ENCODE measurements at places on chromosomes 6 and 20. TPM values are rescaled to one million over a fixed set of nuclear protein-coding genes. Genes with fewer than 3 reads are reported as not detected.

GRCh38 chr6:169474362-169474761, 220.7 kb upstream of the THBS2 start:
- no peaks in the 10 kb centered on the region for H3K27me3 ChIP-seq
- H3K36me3 ChIP-seq, result no peaks in the 10 kb centered on the region
- no peaks in the 10 kb centered on the region for H3K4me1 ChIP-seq
- no peak for DNase-seq
- H3K4me3 ChIP-seq, result no peak overlapping the region

DNA sequence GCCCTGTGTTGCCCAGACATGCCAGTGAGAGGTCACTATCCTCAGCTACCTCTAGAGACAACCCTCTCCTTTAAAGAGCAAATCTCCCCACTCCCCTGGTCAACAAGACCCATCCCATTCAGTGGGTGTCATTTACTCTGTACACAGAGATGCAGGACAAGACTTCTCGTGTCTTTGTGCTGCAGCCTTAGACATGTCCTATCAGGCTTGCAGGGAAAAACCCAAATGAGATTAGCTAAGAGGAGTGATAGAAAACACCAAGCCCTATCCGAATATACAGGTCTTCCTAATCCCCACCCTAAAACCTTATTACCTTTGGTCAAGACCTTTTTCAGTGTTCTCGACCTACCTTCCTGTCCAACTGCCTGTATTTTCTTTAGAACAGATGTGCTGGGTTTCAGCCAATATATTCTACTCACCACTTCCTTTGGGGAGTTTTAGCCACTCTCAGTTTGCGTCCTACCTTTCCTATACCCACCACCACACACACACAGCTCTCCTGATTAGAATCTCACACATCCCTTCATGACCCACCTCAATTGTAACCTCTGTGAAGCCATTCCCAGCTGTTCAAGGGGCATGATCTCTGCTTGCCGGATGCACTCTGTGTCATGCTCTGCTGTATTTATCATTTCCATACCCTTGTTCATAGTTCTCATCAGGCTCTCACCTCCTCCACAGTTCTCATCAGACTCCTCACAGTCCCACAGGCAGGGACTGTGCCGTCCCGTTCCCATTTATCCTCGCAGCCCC, 39.7 kb downstream of the TRAM2 start:
- H3K27ac ChIP-seq, result no peak overlapping the region
- DNase-seq, result no peak
- peaks cover 10% of the 10 kb centered on the region for H3K4me1 ChIP-seq
- H3K4me3 ChIP-seq, result no peak overlapping the region
- no peaks in the 10 kb centered on the region for H3K27me3 ChIP-seq

CRISP3 gene
- not detected for total RNA-seq

GRCh38 chr6:142071981-142072380, 60.7 kb upstream of the GJE1 start:
- DNase-seq, result peak; percentile 5
- no peaks in the 10 kb centered on the region for H3K4me1 ChIP-seq
- no peaks in the 10 kb centered on the region for H3K27me3 ChIP-seq
- H3K4me3 ChIP-seq, result no peak overlapping the region
- H3K27ac ChIP-seq, result no peak overlapping the region
- H3K36me3 ChIP-seq, result no peaks in the 10 kb centered on the region

SLC24A3 gene
- total RNA-seq, result 0.31 TPM

TMEM151B gene
- total RNA-seq, result 0.13 TPM

DNA sequence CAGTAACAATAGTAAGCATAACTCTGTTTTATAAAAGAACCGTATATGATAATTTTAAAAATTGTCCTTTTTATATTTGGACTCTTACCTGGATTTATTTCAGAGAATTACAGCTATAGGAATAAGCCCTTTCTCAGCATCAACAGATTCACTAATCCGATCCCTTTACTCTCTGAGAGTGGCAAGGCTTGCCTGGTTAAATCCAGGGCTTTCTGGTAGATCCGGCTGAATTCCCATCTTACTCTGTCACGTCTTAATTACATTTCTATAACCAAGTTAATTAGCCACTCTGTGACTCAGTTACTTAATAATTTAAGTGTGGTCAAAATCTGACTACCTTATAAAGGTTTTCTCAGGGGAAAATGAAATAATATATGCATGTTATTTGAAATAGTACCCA, 294.7 kb downstream of the FRK start:
- no peaks in the 10 kb centered on the region for H3K36me3 ChIP-seq
- H3K4me1 ChIP-seq, result peaks cover 9% of the 10 kb centered on the region
- DNase-seq, result peak; percentile 8
- no peak overlapping the region for H3K4me3 ChIP-seq

GRCh38 chr20:54346276-54346675, 129.1 kb upstream of the DOK5 start:
- no peak for DNase-seq
- no peak overlapping the region for H3K4me3 ChIP-seq
- H3K4me1 ChIP-seq, result no peaks in the 10 kb centered on the region
- no peaks in the 10 kb centered on the region for H3K36me3 ChIP-seq
- no peaks in the 10 kb centered on the region for H3K27me3 ChIP-seq
- H3K27ac ChIP-seq, result no peak overlapping the region

- H3K4me1 ChIP-seq, result peaks cover 5% of the 10 kb centered on the region
- no peaks in the 10 kb centered on the region for H3K36me3 ChIP-seq
- H3K4me3 ChIP-seq, result no peak overlapping the region
- H3K27me3 ChIP-seq, result peaks cover 93% of the 10 kb centered on the region
Observed at GRCh38 chr20:62709537-62709905, 885 bp downstream of the NTSR1 start.

GSTA2 gene
- not detected for total RNA-seq

FOXS1 gene
- total RNA-seq, result 0.53 TPM

MAFB gene
- total RNA-seq, result 1.3 TPM

GRCh38 chr6:5754904-5755303, 251.8 kb downstream of the NRN1 start:
- no peaks in the 10 kb centered on the region for H3K36me3 ChIP-seq
- H3K27me3 ChIP-seq, result no peaks in the 10 kb centered on the region
- no peak overlapping the region for H3K4me3 ChIP-seq
- H3K27ac ChIP-seq, result no peak overlapping the region

PRL gene
- total RNA-seq, result not detected

KCNG1 gene
- total RNA-seq, result 11.4 TPM

GRCh38 chr6:12126051-12126450, 113.9 kb downstream of the HIVEP1 start:
- no peak overlapping the region for H3K27ac ChIP-seq
- peaks cover 3% of the 10 kb centered on the region for H3K36me3 ChIP-seq
- H3K4me1 ChIP-seq, result no peaks in the 10 kb centered on the region

GRM1 gene
- total RNA-seq, result 0.79 TPM

DNA sequence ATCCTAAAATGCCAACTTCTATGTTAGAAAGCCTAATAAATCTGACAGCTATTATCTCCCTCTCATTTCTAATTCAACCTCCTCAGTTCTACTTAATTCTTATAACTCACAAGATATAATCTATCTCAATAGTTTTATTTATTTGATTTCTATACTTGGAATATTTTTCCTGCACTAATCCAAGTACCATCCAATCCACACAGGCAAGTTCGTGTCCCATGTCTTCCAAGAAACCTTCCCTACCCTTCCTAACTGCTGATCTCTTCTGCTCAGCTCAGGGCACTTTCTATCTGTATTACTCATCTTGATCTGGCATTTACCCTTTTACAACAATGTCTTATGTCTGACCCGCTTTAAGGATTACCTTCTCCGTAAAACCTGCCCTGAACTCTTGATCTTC, 18.2 kb downstream of the NCOA5 start:
- no peak overlapping the region for H3K4me3 ChIP-seq
- H3K36me3 ChIP-seq, result peaks cover 13% of the 10 kb centered on the region
- no peaks in the 10 kb centered on the region for H3K27me3 ChIP-seq
- DNase-seq, result no peak

CALHM6 gene
- not detected for total RNA-seq

TBC1D7 gene
- 52.8 TPM for total RNA-seq

GRCh38 chr20:37877832-37878772, 24.8 kb upstream of the VSTM2L start:
- H3K36me3 ChIP-seq, result no peaks in the 10 kb centered on the region
- H3K27ac ChIP-seq, result no peak overlapping the region
- no peak overlapping the region for H3K4me3 ChIP-seq

- H3K27ac ChIP-seq, result no peak overlapping the region
- no peaks in the 10 kb centered on the region for H3K36me3 ChIP-seq
- H3K4me1 ChIP-seq, result no peaks in the 10 kb centered on the region
- DNase-seq, result no peak
- H3K27me3 ChIP-seq, result peaks cover 4% of the 10 kb centered on the region
- no peak overlapping the region for H3K4me3 ChIP-seq
Observed at GRCh38 chr6:55584654-55585354, 5.8 kb upstream of the HMGCLL1 start.

GRCh38 chr6:90136176-90136575, 160.5 kb downstream of the BACH2 start:
- no peaks in the 10 kb centered on the region for H3K36me3 ChIP-seq
- no peak overlapping the region for H3K27ac ChIP-seq
- H3K4me1 ChIP-seq, result no peaks in the 10 kb centered on the region
- H3K4me3 ChIP-seq, result no peak overlapping the region
- DNase-seq, result no peak

CPXM1 gene
- total RNA-seq, result 76.3 TPM

DNA sequence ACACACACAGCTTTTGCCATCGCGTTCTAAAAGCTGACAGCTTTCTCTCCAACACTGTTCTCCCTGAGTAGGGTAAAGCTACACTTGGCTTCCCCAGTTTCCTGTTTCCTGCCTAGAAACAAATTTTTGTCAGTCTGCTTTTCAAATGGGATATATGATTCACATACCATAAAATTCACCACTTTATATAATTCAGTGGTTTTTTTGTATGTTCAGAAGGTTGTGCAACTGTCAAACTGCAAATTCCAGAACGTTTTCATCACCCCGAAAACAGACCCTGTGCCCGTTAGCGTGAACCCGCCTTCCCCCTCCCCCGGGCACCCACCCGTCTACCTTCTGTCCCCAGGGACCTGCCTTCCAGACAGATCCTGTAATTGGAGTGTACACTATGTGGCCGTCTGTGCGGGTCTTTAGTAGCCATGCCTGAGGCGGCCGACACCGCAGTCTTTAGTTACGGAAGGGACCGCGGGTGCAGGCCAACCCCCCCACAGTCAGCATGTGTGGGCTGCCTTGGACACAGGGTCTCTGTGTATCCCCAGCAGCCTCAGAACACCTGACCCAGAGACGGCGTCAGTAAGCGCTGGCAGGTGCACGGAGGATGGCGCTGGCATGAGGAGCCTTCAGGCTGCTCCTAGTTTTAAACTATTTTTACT, 16.6 kb downstream of the HRH3 start:
- DNase-seq, result no peak
- no peaks in the 10 kb centered on the region for H3K36me3 ChIP-seq
- no peak overlapping the region for H3K27ac ChIP-seq
- H3K4me3 ChIP-seq, result no peak overlapping the region

DNA sequence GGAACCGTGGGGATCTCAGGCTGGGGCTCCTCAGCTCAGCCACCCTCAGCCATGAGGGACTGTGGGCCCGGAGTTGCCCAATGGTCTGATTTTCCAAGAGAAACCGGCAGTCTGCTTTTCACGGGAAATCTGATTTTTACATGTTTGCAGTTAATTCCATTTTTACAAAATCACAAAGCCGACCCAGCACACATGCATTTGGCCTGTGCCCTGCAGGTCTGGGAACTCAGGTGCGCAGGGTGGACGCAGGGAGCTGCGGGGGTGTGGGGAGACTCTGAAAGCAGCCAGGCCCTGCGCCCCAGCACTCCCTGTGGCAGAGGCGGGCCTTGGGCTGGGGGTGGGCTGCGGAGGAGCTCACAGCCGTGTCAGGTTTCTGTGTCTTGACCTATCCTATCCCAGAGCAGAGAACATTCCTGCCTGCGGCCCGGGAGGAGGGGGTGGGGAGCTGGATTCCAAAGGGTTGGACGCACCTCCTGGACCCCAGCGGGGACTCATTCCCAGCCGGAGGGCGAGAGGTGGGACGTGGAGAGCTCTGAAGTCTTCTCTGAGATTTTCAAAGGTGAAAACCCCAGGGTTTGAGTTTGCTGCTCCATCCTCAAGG, 60.6 kb downstream of the ADNP start:
- peak overlapping the region; percentile 79 for H3K27ac ChIP-seq
- no peaks in the 10 kb centered on the region for H3K27me3 ChIP-seq
- peak overlapping the region; percentile 48 for H3K4me3 ChIP-seq
- peaks cover 24% of the 10 kb centered on the region for H3K4me1 ChIP-seq
- no peaks in the 10 kb centered on the region for H3K36me3 ChIP-seq
- DNase-seq, result peak; percentile 95

DNA sequence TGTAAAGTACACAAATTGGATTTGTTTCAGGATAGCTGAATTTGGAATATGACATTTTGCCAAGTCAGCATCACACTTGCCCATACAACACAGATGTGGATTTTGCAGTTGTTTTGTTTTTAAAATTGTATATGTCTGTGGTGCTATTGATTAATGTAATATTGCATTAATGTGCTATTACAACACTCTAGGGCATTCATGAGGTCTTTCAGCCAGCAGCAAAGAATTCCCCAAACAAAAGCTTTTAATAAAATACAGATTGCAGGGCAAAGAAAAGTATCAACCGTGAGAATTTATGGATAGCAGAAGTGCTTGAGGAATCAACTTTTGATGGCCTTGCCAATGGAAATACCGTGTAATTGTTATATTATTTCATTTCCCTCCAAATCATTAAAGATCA, 144.9 kb downstream of the AIG1 start:
- no peaks in the 10 kb centered on the region for H3K4me1 ChIP-seq
- no peak overlapping the region for H3K4me3 ChIP-seq
- H3K36me3 ChIP-seq, result no peaks in the 10 kb centered on the region
- H3K27ac ChIP-seq, result no peak overlapping the region
- DNase-seq, result no peak

- H3K27ac ChIP-seq, result no peak overlapping the region
- no peak for DNase-seq
- no peaks in the 10 kb centered on the region for H3K36me3 ChIP-seq
- no peak overlapping the region for H3K4me3 ChIP-seq
- no peaks in the 10 kb centered on the region for H3K4me1 ChIP-seq
- H3K27me3 ChIP-seq, result no peaks in the 10 kb centered on the region
Observed at GRCh38 chr20:24770628-24771541, 178.2 kb upstream of the CST7 start.

NR2E1 gene
- total RNA-seq, result 0.25 TPM
